ENCODE measurements at places on chromosomes 11 and 22.

DNA sequence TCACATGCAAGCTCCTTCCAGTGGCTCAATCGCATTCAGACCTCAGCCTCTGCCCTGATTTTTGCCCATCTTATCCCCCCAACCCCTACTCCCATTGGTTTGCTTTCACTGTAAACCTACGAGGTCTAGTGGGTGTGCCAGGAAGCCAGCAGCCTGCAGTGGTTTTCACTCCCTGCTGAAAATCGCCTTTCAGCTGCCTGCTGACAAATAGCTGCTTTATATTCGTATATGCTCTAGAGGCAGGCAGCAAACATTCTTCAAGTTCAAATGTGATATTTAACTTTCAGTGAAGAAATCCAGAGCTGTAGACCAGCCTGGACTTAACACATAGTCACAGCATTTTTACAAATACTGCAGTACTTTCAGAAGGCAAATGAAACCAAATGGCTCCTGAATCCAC is 92.8 kb upstream of the APOA1 start:
- DNase-seq, result no peak

- no peak for DNase-seq
Observed at GRCh38 chr11:93747122-93747521, 5.7 kb downstream of the C11orf54 start.

DNA sequence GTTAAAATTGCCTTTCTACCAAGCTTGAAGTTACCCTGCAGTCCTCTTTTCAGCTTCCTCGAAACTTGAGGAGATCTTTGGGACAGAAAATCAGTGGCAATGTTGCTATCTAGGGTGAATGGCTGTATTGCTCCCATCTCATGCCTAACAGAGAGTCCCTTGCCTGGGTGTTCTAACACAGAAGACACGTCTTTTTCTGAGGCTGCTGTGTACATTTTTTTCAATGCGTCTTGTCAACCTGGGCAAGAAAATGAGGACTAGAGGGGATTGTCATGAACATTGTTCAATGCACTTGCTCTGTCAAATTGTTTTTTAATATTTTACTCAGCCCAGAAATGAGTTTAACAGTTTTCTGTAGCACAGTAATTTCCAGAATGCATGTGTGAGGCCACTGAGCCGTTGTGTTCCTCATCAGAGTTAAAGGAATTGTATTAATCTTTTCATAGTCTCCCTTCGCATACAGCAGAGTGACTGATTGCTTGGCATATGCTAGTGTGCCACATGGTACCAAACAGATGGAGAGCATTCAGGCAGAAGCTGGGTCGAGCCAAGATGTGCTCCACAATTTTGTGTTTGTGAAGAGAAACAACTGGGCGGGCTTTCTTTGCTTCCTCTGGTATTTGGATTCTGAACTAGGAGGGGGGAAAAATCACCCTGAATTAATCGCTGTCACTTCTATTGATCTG is 86.0 kb downstream of the CASP12 start:
- DNase-seq, result no peak

GRCh38 chr22:40310081-40310767 is 36.1 kb upstream of the ADSL start:
- DNase-seq, result peak; percentile 83

DNA sequence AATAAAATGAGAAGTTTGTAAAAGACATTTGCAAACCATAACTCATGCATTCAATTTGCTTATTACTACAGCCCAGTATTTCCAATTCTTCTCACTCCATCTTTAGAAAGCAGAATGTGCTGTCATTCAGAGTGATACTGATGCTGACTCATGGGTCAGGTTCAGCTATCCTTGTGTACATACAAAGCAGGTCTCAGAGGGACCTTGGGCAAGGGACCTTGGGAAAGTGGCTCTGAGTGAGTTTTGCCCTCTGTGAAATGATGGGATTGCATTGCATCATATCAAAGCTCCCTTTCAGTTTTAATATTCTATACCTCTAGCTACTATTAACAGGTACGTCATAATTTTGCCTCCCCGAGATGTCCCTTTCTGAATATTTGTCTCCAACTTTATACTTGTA is 848.7 kb downstream of the OPCML start:
- DNase-seq, result peak; percentile 13

DNA sequence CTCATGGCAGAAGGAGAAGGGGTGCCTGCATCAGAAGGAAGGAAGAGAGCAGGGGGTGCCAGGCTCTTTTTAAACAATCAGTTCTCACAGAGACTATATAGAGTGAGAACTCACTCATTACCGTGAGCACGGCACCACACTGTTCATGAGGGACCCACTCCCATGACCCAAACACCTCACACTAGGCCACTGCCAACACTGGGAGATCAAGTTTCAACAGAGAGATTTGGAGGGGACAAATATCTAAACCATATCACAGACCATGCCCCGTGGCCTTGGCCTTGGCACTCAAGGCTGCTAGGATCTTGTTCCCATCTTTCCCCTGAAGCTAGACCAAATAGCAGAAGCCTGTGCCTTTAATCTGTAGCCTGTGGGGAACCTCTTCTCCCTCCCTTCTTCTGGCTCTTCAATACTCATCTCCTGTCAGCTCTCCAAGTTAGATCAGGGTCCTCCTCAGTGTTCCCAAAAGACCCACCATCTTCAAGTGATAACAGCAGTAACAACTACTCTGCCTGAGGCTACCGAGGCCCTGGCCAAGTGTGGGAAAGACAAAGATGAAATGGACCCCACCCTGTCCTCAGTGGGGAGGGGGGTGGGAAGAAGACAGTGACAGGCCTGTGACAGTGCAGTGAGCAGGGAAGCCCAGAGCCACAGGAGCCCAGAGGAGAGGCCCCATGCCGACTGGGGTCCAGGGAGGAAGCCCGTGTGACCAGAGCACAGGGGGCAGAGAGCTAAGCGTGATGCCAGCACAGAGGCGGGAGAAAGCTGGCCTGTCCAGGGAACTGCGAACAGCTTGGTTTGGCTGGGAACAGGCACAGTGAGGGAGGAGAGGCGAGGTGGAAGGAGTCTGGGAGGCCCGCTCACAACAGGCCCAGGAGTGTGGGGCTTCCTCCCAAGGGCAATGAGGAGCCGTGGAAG is 72.6 kb downstream of the MYO7A start:
- no peak for DNase-seq

DNA sequence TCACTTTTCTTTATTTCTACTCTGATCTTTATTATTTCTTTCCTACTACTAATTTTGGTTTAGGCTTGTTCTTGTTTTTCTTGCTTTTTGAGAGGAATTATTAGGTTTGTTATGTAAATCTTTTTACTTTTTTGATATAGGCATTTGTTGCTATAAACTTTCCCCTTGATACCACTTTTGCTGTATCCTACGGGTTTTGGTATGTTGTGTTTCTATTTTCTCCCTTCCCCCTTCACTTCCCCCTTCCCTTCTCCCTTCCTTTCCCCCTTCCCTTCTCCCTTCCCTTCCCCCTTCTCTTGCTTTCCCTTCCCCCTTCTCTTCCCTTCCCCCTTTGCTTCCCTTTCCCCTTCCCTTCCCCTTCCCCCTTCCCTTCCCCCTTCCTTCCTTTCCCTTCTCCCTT is 529.6 kb downstream of the RAB38 start:
- no peak for DNase-seq

DNA sequence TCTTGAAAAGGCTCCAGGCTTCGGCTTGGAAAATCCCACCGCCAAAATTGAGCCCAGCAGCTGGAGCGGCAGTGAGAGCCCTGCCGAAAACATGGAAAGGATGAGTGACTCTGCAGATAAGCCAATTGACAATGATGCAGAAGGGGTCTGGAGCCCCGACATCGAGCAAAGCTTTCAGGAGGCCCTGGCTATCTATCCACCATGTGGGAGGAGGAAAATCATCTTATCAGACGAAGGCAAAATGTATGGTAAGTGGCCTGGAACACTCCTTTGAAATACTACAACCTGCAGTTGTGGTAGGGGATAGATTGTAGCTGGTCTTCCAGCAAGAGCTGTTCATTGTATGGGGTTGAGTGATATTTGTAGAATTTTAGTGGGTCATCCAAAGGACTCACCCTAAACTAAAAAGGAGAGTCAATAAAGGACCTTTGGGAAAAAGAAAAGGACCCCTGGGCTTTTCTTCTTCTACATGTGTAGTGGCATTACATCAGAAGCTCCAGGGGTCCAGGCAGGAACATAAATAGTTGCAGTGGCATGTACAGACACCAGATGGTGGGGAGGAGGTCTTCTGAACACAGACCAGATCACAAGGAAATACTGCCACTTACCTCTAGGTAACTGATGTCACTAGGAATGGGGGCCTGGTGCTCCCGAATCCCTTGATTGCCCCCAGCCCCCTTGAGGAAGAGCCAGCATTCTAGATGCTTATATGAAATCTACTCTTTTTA is 90.1 kb downstream of the TEAD1 start:
- DNase-seq, result no peak

Data from RPMI7951 (cell line).